ENCODE measurements at places on chromosomes 5 and 9. TPM values are rescaled to one million over a fixed set of nuclear protein-coding genes. Genes with fewer than 3 reads are reported as not detected.
A peak's percentile ranks its signal among the peaks of the same experiment; 100 is the strongest.

- no peaks in the 10 kb centered on the region for H3K36me3 ChIP-seq
- no peak overlapping the region for H3K27ac ChIP-seq
- no peaks in the 10 kb centered on the region for H3K4me1 ChIP-seq
- DNase-seq, result no peak
These were observed 27.9 kb upstream of the GLDC start for GRCh38 chr9:6673326-6674025.

- no peak overlapping the region for H3K4me3 ChIP-seq
- H3K4me1 ChIP-seq, result peaks cover 94% of the 10 kb centered on the region
- peak overlapping the region; percentile 87 for H3K27ac ChIP-seq
- peak; percentile 82 for DNase-seq
These were observed 292.0 kb downstream of the FANCC start for GRCh38 chr9:95025213-95026147.

The SLC6A19 gene
- not detected for total RNA-seq

The PCDHA10 gene
- 0.52 TPM for total RNA-seq

GRCh38 chr5:114898602-114899001 is 271.1 kb downstream of the TRIM36 start:
- no peak for DNase-seq
- no peaks in the 10 kb centered on the region for H3K4me1 ChIP-seq
- H3K4me3 ChIP-seq, result no peak overlapping the region
- no peaks in the 10 kb centered on the region for H3K36me3 ChIP-seq

The DAB2IP gene
- total RNA-seq, result 38.0 TPM

- H3K4me3 ChIP-seq, result no peak overlapping the region
- H3K27ac ChIP-seq, result no peak overlapping the region
- no peaks in the 10 kb centered on the region for H3K4me1 ChIP-seq
- no peaks in the 10 kb centered on the region for H3K36me3 ChIP-seq
These were observed 88.1 kb upstream of the ADAMTSL1 start for GRCh38 chr9:18385696-18386490.

GRCh38 chr5:81895307-81895706 is 76.5 kb upstream of the ATG10 start:
- H3K36me3 ChIP-seq, result no peaks in the 10 kb centered on the region
- H3K27me3 ChIP-seq, result no peaks in the 10 kb centered on the region
- no peak overlapping the region for H3K27ac ChIP-seq
- H3K4me3 ChIP-seq, result no peak overlapping the region
- no peaks in the 10 kb centered on the region for H3K4me1 ChIP-seq

The NDST1 gene
- 91.8 TPM for total RNA-seq

DNA sequence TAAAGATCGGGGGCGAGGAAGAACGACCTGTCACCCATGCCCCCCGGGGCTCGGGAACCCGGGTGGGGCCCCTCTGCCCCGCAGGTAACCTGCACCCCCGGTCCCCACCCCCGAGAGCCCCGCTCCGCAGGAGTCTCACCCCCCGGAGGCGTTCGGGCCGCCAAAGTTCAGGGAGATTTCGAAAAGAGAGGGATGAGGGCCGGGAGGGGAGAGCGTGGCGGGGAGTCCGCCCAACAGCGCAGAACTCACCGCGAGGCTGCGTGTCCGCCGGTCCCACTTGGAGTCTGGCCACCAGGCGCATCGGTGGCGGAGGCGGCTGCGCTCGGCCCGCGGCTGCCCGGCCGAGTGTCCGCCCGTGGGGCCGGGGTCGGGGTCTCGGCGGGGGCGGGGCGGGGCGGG is at the start of gene PHF19:
Gene PHF19 (minus strand): TSS at position 347 of the 399 bp plus-strand sequence. CDS start 2,447 bp downstream, outside the sequence.
- no peaks in the 10 kb centered on the region for H3K36me3 ChIP-seq
- DNase-seq, result no peak
- no peaks in the 10 kb centered on the region for H3K4me1 ChIP-seq

- H3K4me3 ChIP-seq, result no peak overlapping the region
- no peak for DNase-seq
- H3K36me3 ChIP-seq, result no peaks in the 10 kb centered on the region
- H3K27ac ChIP-seq, result peak overlapping the region; percentile 58
These were observed 3.0 kb downstream of the ASPN start for GRCh38 chr9:92479346-92479745.

GRCh38 chr9:124512806-124513204 is 5.6 kb upstream of the NR5A1 start:
- no peaks in the 10 kb centered on the region for H3K27me3 ChIP-seq
- H3K36me3 ChIP-seq, result no peaks in the 10 kb centered on the region
- no peaks in the 10 kb centered on the region for H3K4me1 ChIP-seq
- H3K4me3 ChIP-seq, result no peak overlapping the region
- H3K27ac ChIP-seq, result no peak overlapping the region

The GALT gene
- 35.0 TPM for total RNA-seq

DNA sequence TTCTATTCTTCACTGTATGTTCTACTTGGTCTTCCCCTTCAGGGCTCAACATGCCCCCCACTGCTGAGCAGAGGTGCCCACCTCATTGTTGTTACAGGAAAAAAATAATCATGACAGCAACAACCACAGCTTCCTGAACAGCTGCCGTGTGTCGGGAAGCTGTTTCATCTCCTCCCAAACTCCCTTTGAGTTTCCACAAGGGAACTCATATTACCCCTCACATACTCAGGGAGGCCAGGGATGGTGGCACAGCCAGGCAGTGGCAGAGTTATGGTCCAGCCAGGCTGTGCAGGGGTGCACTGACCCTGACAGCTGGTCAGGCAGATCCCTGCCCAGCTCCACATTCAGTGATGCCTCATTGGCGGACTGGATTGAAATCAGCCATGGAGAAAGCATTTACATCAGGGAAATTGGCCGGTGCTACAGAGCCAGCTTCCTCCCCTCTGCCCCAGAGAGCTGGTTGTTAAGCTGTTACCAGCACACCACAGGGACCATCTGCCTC is 37.3 kb downstream of the SARDH start:
- no peak overlapping the region for H3K4me3 ChIP-seq
- no peak for DNase-seq
- H3K4me1 ChIP-seq, result no peaks in the 10 kb centered on the region
- H3K27ac ChIP-seq, result no peak overlapping the region

GRCh38 chr5:136070486-136071285 is 41.9 kb downstream of the TGFBI start:
- peak; percentile 55 for DNase-seq
- H3K4me3 ChIP-seq, result no peak overlapping the region
- no peaks in the 10 kb centered on the region for H3K27me3 ChIP-seq
- H3K27ac ChIP-seq, result peak overlapping the region; percentile 46

The PCDH1 gene
- 25.3 TPM for total RNA-seq

- H3K27me3 ChIP-seq, result no peaks in the 10 kb centered on the region
- peaks cover 6% of the 10 kb centered on the region for H3K4me1 ChIP-seq
- H3K36me3 ChIP-seq, result no peaks in the 10 kb centered on the region
- no peak overlapping the region for H3K4me3 ChIP-seq
- DNase-seq, result no peak
These were observed 275.8 kb downstream of the ADAMTSL1 start for GRCh38 chr9:18749711-18750110.

The TAF9 gene
- 35.2 TPM for total RNA-seq

GRCh38 chr9:70385426-70385825 is 29.0 kb downstream of the KLF9 start:
- H3K27ac ChIP-seq, result no peak overlapping the region
- H3K4me3 ChIP-seq, result no peak overlapping the region
- H3K36me3 ChIP-seq, result peaks cover 32% of the 10 kb centered on the region
- H3K27me3 ChIP-seq, result no peaks in the 10 kb centered on the region
- no peak for DNase-seq

DNA sequence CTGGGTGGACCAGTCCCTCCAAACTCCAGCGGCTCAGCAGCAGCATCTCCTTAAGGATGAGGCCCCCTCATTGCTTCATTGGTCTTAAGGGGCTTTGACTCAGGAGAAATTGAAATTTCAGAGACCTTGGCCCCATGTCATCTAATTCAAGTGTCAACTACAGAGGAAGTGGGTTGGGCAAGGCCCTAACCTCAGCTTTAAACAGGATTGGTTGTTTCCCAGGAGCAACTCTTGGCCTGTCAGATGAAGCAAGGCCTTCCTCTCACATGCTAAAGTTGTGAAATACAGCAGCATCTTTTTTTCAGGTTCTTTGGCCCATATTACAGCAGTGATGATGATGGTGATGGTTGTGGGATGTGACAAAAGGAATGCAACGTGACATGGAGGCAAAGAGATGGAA is 348.3 kb downstream of the ICE1 start:
- peaks cover 5% of the 10 kb centered on the region for H3K4me1 ChIP-seq
- H3K36me3 ChIP-seq, result no peaks in the 10 kb centered on the region
- H3K4me3 ChIP-seq, result no peak overlapping the region
- no peaks in the 10 kb centered on the region for H3K27me3 ChIP-seq

DNA sequence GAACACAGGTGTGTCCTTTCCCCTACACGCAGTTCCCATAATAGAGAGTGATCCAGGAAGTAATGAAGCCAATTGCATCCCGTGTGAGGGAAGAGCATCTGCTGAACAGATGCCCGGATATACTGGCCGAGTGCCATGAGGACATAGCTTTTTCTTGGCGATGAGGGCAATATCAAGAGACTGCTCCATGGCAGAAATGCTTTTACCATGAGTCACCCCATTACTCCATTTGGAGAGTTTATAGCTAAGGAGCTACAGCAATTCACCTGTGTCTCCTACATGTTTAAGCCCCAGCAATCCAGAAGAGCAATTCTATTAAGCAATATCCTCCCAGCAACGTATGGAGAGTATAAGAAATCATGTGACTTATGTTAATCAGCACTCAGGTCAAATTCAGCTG is 222.0 kb upstream of the KLF4 start:
- DNase-seq, result no peak
- H3K4me3 ChIP-seq, result no peak overlapping the region
- no peaks in the 10 kb centered on the region for H3K27me3 ChIP-seq

GRCh38 chr5:95823738-95824609 is 1.4 kb upstream of the GLRX start:
- H3K27ac ChIP-seq, result peak overlapping the region; percentile 91
- peaks cover 48% of the 10 kb centered on the region for H3K4me1 ChIP-seq
- H3K36me3 ChIP-seq, result peaks cover 4% of the 10 kb centered on the region
- no peak overlapping the region for H3K4me3 ChIP-seq

The GOLGA1 gene
- total RNA-seq, result 17.2 TPM

The IFNA14 gene
- not detected for total RNA-seq

GRCh38 chr5:77117161-77117560 is 30.1 kb upstream of the ZBED3 start:
- H3K4me3 ChIP-seq, result no peak overlapping the region
- no peaks in the 10 kb centered on the region for H3K27me3 ChIP-seq
- H3K27ac ChIP-seq, result no peak overlapping the region

- no peaks in the 10 kb centered on the region for H3K36me3 ChIP-seq
- H3K27me3 ChIP-seq, result no peaks in the 10 kb centered on the region
- no peak overlapping the region for H3K27ac ChIP-seq
- no peak for DNase-seq
- H3K4me1 ChIP-seq, result no peaks in the 10 kb centered on the region
- no peak overlapping the region for H3K4me3 ChIP-seq
These were observed 264.8 kb upstream of the KIF2A start for GRCh38 chr5:62041156-62041756.

The PCDHGA1 gene
- total RNA-seq, result 2.0 TPM

The ANKRD31 gene
- 0.08 TPM for total RNA-seq

Measured in right atrium auricular region (tissue), 2 donors.